ENCODE measurements at places on chromosomes 3 and 15. TPM values are rescaled to one million over a fixed set of nuclear protein-coding genes. Genes with fewer than 3 reads are reported as not detected.

CD47 gene
- 54.7 TPM for total RNA-seq

DNA sequence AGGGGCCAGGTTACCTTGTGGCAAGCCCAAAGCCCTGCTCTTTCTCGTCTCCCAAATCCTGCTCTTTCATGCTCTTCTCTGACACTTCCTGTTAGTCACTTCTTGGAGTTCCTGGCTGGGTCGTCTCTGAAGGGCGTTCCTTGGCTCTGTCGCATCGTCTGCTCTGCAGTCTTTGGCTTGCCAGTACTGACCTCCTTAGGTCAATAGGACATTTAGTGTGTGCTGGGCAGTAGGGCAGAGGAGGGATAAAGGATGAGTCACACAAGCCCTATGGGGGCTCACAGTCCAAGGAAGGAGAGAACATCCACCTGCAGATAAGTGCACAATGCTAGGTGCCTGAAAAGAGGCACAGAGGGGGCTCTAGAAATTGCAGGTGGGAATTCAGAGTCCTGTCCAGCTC, 87.5 kb downstream of the FAM43A start:
- no peaks in the 10 kb centered on the region for H3K4me1 ChIP-seq
- H3K36me3 ChIP-seq, result no peaks in the 10 kb centered on the region
- DNase-seq, result peak; percentile 33

GRCh38 chr3:147130461-147130860, 275.9 kb downstream of the ZIC4 start:
- no peak overlapping the region for H3K4me3 ChIP-seq
- H3K36me3 ChIP-seq, result no peaks in the 10 kb centered on the region
- peak; percentile 72 for DNase-seq
- no peaks in the 10 kb centered on the region for H3K27me3 ChIP-seq
- no peak overlapping the region for H3K27ac ChIP-seq
- peaks cover 2% of the 10 kb centered on the region for H3K4me1 ChIP-seq

DNA sequence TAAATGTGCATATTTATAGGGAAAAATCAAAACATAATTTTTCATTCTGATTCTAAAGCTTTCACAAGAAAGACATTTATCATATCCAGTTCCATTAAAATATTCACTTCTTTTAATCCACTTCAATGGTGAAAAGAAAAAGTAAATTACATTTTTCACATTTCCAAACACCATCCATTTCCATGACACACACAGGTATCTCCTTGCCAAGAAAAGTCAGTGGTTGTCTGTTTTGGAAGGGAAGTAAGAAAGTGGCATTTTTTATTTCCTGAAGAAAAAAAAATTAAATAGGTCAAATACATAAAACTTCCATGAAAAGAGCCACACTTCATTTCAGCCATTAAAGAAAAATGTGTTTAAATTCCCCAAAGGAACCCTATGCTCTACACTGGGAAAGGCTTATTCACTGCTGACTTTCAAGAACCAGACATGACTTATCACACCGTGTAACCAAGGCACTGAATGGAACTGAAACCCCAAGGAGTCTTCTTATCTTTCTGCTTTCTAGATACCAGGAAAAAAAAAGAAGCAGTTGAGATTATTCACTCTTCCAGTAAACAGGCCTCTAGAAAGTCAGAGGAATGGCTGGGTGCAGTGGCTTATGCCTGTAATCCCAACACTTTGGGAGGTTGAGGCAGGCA, 44.5 kb downstream of the OSBPL10 start:
- no peaks in the 10 kb centered on the region for H3K36me3 ChIP-seq
- peak; percentile 88 for DNase-seq
- H3K27me3 ChIP-seq, result no peaks in the 10 kb centered on the region
- H3K4me1 ChIP-seq, result no peaks in the 10 kb centered on the region
- no peak overlapping the region for H3K27ac ChIP-seq

- no peaks in the 10 kb centered on the region for H3K4me1 ChIP-seq
- no peak overlapping the region for H3K27ac ChIP-seq
- no peaks in the 10 kb centered on the region for H3K36me3 ChIP-seq
Observed at GRCh38 chr15:77676569-77677375, 44.1 kb upstream of the LINGO1 start.
